ENCODE measurements at places on chromosomes 7 and 10. TPM values are rescaled to one million over a fixed set of nuclear protein-coding genes. Genes with fewer than 3 reads are reported as not detected.

DNA sequence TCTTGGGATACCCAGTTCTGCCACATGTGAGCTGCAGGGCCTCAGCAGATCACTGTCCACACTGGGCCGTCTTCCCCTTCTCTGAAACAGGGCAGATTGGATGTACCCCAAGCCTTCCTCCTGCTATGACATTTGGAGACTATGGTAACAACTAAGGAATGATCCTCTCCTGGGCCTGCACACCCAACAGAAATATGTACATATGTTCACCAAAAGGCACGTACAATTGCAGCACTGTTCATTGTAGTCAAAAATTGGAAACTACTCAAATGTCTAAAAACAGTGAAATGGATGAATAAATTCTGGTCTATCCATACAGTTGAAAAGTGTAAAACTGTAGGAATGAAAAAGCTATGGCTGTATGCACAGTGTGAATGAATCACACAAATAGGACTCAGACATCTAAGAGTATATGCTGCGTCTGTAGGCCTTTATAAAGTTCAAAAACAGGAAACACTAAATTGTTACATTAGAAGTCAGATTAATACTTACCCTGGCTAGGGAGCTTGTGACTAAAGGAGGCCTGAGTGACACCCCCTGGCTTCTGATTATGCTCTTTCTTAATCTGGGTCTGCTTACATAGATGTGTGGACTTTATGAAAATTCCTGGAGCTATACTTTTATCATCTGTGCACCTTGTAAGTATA is 16.1 kb upstream of the XPNPEP1 start:
- no peak for DNase-seq

- DNase-seq = no peak
These were observed 28.1 kb upstream of the RPA3 start for GRCh38 chr7:7746458-7746857.

GRCh38 chr7:131948434-131949053 is 392.1 kb upstream of the PODXL start:
- DNase-seq = no peak

DNA sequence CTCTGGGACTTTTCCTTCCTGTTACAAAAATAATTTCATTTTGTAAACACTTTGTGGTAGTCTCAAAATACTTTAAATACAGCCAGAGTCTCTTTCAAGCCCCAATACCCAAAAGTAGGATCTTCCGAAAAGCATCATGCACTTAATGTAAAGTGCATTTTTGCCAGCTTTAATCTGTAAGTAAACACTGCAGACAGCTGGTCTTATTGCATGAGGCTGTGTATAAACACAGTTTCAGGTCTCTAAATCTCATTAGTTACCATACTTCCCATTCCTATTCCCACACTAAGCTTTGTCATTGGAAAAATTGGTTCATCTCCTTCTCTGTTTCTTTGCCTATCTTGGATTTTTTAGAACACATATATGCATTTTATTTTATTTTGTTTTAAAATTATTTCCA is 87.6 kb upstream of the GNAI1 start:
- DNase-seq = no peak

CD36 gene
- total RNA-seq = 3.5 TPM

MYPN gene
- total RNA-seq = 1.1 TPM

SPDYE11 gene
- not detected for total RNA-seq

DNA sequence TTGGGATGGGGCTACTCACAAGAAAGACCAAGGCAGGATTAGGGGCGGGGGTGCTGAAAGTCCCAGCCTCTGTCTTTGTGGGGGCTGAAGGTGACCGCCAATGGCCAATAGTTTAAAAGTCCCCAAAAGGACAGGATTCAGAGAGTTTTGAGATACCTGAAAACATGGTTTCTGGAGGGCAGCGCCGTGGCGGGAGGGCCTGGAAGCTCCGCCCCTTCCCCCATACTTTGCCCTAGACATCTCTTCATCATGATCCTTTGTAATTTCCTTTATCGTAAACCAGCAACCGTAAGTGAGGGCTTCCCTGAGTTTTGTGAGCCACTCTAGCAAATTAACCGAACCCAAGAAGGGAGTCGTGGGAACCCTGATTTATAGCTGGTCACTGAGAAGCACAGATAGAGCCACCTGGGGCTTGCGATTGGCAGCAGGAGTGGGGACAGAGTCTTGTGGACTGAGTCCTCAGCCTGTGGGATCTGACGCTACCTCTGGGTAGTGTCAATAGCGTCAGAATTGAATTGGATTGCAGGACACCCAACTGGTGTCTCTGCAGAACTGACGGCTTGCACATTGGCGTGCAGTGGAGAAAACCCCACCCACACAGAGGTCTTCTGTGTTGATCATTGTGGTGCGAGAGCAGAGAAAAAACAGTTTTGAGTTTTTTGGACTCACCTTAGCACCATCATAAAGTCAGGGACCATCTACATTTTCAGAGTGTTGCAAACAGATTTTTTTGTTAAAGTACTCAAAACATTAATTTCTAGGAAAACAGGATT is 169.3 kb downstream of the USP6NL start:
- DNase-seq = no peak

SPDYE8 gene
- not detected for total RNA-seq

GIMAP5 gene
- 28.6 TPM for total RNA-seq

Measured in glomerular endothelial cell (primary cell).